Stimulated activated CD4-positive, alpha-beta T cell treated with anti-CD3 and anti-CD28 coated beads, Interleukin-4, amount 100 ng/mL, for 24 hours (primary cell): ENCODE measurements at places on chromosomes 11 and 22.

DNA sequence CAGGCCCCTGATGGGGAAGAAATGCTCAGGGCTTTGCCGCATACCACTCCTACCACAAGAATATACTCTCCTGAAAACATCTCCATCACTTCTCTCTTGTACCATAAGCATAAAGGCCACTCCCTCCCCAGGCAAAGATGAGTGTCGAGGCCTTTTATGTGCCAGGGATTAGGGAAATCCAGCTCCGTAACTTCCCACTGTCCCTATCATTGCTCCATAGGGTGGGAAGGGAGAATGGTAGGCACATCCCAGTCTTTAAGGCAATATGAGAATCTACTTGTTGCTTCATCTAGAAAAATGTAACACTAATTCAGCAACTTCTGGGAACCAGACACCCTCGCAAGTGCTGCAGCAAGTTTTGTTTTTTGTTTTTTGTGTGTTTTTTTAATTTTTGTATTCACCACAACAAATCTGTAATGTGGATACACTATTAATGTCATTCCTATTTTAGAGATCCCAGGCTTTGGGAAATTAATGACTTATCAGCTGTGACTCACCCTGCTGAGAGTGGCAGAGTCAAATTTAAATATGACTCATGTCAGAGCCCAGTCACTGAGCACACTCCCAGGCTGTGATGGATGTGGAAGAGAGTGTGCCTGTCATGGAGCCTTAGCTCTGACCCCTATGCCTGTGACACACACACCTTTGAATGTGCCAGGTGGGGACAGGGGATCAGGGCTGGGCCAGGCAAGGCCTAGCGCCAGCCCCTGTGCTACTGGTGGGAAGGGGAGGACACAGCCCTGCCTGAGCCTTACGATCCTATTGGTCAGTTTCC, 23.4 kb downstream of the PANX1 start:
- DNase-seq, result peak; percentile 31

DNA sequence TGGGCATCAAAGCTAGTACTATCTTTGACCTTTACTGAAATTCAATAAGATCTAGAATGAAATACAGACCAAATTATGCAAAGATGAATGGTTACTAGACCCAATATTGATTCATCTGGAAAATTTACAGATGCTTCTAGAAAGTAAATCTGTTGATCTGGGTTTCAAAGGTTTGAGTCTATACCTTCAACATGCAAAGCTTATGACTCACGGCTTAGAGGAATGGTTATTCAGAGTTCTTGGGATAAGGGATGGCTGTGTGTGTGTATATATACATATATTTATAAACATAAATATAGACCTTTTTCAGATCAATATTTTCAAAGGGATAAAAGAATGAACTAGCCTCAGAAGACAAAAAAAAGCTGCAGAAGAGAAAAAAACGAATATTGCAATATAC, 1.3 kb downstream of the SPTY2D1 start:
- no peak for DNase-seq

DNA sequence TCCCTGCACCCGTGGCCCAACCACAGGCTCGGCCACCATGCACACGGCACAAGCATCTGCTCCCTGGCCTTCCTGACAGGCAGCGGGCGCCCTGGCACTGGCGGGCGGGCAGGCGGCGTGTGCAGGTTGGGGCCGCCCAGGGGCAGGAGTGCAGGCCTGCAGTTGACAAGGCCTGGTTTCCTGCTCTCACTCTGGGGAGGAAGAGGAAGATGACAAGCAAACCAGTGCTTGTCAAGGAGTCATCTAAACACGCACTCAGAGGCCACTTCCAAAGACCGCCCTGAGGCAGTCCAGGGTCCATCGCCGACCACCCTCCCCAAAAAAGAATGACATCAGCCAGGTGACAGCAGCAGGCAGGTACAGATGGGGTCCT, 65.3 kb upstream of the LINC01488 start:
- no peak for DNase-seq

DNA sequence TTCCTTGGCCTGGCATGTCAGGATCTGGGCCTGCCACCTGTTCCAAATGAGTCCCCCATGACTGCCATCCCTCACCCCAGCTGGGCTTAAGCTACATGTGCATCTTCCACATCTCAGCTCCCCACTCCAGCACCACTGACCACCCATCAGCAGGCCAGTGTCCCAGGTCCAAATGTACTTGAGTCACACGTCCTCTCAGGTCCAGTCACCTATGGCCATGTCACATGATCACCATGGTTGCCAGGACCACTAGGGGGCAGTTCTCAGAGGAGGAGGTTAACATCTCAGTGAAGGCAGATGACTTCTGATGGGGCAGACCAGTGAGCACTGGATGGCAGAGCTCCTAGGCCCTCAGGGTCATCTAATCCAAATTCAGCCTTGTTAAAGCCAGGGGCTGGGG, 41.9 kb upstream of the WNT11 start:
- no peak for DNase-seq

DNA sequence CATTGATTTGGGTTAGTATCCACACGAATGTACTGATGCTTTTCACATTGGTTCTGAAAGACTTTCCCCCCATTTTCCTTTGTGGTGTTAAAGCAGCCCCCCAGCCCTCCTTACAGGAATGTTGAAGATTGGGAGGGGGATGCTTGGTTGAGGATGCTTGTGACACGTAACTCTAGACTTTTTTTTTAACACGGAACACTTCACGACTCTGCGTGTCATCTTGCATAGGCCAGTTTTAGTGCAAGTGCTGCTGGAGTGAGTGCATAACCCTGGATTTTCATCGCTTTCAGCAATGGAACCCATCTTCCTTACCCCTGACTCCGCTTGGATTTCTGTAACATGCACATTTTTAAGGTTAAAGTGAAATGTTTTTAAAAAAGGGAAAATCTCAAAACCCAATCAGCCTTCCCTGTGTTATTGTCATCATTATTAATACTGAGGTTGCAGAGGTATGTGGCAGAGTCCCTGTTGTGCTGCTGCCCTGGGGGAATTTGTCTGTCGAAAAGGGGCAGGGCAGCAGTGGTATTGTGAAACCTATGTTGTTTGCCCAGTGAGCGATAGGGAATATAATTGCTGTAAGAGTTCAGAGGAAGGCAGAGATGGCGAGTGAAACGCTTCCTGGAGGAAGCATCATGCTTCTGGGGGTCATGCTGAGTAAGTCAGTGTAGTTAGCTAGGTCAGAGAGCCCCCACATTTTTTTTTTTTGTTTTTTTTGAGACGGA, 12.1 kb downstream of the CECR2 start:
- no peak for DNase-seq

GRCh38 chr11:37710031-37710430, 1112.0 kb upstream of the RAG2 start:
- no peak for DNase-seq

DNA sequence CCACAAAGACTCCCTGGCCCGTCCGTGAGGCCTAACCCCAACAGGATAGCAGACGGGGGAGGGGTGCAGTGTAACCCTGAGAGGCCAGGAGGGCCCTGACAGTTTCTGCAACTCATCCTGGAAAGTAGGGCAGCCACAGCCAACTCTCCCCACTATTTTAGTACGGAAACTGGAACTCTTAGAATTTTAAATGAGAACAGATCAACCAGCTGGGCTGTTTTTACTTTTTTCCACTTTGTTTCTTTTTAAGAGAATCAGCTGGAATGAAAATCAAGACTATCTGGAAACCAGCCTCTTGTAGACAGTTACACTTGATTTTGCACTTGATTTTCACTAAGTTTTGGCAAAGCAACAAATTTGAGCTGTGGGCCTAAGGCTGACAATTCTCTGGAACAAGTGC, 42.7 kb upstream of the NRIP3 start:
- DNase-seq, result no peak

GRCh38 chr22:44821741-44822475, 69.5 kb downstream of the ARHGAP8 start:
- DNase-seq, result no peak

GRCh38 chr22:43848366-43849171, 13.7 kb downstream of the SULT4A1 start:
- DNase-seq, result no peak

- no peak for DNase-seq
These were observed 1.2 kb downstream of the DYNC2H1 start for GRCh38 chr11:103110391-103110790.

- no peak for DNase-seq
These were observed 56.8 kb downstream of the GUCY1A2 start for GRCh38 chr11:106961518-106961917.

DNA sequence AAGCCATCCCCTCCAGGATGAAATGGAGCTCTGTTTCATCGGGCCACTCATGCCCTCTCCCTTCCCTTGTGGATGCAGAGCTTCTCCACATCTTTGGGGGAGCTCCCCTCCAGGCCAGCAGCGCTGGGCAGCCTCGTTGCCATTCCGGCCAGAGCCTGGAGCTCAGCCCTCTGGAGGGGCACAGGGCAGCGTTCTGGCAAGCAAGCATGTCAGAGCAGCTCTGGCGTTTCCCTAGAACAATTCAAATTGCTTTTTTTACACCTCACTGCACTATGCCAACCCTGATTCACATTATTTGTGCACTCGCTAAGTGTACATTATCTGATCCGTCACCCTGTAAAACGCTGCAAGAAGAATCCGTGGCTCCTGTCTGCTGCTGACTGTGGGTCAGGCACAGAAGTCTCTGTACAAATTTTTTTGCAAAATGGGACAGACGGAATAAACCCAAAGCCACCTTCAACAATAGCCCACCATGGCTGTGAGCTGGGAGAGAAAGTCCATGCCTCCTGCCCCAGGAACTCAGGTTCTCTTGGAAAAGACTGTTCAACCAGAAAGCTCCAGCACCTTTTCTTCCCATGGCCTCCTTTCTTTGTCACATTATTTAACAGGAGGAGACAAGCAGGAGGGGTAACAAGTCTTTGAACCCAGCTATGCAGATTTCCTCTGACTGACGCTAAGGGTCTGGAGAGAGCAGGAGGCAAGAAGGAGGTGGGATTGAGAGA, 139.5 kb upstream of the CADM1 start:
- no peak for DNase-seq

- DNase-seq, result no peak
These were observed 10.3 kb upstream of the PHF21B start for GRCh38 chr22:45019861-45020655.

DNA sequence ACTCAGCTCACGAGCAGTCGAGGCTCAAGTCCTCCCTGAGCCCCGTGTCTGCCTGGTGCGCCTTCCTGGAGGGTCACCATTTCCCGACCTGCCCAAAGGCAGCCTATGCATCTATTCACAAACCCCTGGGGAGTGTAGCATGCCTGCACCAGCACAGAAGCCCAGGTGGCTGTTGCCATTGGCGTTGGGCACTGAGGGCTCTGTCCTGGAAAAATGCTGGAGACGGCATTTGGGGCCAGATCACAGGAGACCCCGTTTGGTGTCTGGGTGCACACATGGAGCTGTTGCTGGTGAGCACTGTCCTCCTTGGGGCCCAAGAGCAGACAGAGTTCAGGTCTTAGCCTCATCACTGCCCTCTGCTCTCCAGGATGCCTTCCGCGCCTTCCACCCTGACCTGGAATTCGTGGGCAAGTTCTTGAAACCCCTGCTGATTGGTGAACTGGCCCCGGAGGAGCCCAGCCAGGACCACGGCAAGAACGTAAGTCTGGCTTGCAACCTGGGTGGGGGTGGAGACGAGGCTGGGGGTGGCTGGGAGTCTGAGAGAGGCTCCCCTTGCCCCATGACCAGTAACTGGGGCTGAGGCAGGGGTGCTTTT, 9.4 kb downstream of the FADS2 start:
- DNase-seq, result no peak

DNA sequence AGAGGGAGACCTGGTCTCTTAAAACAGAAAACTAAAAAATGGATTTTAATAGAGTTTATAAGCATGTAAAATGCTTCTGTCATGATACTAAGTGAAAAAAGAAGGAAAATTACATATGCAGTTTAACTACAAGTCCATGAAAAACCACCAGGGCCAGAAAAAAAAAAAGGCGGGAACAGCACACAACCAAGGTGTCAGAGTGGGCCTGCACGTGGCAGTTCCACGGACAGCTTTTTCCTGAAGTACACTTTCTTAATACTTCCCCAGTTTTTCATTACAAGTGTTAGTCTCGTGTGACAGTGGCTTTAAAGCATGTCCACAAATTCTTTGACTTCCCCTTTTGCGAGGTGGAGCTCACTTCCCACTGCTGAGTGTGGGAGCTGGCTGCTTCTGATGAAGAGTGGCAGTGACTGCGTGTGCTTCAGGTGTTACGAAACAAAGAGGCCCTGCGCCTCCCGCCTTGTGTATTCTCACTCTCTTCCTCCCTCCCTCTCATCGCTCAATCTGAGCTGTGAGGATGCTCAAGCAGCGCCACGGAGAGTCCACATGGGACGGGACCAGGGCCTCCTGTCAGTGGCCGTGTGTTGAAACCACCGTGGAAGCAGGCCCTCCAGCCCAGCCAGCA, 16.4 kb downstream of the PPM1F start:
- DNase-seq, result no peak
